ENCODE measurements at places on chromosomes 5 and 9.

DNA sequence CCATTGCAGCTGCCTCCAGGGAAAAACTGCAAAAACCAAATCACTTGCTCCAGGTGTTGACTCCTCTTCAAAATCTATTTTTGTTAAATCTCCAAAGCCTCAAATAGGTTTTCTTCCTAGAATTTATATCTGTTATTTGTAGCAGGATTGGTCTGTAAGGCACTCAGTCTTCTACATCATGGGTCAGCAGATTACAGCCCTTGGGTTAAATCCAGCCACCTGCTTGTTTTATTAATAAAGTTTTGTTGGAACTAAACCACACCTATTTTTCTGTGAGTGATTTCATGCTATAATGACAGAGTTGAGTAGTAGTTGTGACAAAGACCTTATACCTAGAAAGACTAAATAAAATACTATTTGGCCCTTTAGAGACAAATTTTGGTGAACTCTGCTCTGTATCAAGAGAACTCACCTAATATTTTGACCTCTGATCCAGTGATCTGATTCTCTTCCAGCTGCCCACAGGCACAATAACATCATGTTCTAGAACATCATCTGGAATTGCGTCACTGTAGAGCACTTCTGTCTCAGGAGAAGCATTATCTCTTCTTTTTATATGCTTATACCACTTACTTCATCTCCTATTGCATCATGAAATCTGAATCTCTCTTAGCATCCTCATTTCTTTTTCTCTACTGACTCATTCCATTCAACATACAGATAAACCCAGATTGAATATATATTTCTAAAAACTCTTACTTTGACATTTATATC is 130.1 kb downstream of the RPS23 start:
- DNase-seq, result no peak

- DNase-seq, result no peak
These were observed 212.8 kb upstream of the ATP10B start for GRCh38 chr5:161064781-161065180.

GRCh38 chr9:103601287-103601686 is 492.8 kb upstream of the SMC2 start:
- no peak for DNase-seq

DNA sequence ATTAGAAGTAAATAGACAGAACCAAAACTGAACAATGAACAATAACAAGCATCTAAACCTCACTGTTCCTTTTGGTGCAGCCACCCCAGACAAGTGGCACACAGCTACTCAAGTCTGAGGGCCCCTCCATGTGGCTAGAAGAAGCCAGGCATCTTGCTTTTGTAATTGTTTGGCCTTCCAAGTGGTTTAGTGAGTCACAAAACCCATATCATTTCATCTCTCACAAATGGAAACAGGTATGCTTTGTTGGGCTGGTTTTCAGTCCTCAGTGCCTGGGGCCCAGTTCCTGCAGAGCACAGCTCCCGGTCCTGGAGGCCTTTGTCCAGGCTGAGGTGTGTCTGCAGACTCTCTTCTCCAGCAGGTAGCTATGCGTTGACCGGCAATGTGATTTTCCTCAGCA is 16.7 kb downstream of the PRLR start:
- DNase-seq, result no peak

GRCh38 chr9:121369595-121370265 is at the start of gene STOM:
STOM (minus strand) TSS chr9:121370250; CDS start chr9:121370187, 63 bp downstream.
- peak; percentile 57 for DNase-seq

DNA sequence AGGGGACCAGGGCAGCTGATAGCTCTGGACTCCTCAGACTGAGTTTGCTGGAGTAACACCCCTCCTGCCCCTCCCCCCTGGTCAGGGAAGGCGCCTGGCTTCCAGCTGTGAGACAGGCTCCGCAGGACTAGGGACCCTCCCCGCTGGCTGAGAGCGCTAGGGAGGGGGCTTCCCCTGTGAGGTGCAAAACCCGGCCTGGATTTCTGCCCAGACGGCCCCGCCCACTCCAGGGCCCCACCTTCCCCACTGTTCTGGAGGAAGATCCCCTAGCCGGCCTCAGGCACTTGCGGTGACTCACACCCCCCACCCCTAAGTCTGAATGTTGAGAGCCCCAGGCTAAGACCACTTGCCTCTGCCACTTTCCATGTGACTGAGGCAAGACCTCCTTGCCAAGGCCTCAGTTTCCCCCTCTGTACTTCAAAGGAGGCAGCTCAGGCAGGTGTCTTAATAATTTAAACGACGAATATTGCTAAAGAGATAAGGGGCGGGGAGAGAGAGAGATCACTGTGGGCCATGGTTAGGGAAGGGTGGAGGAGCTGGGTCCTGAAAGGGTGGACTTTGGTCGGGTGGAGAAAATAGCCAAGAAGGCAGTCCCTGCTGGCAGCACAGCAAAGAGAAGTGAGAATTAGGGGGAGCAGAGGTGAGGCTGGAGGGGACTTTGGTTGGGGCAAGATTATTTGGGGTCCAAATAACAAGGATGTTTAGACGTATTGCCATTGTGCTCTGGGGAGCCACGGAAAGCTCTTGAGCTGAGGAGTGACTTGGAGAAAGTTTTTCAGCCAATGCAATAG is 1.0 kb upstream of the DAB2IP start:
- peak; percentile 19 for DNase-seq

GRCh38 chr9:75372499-75373268 is 284.4 kb downstream of the OSTF1 start:
- DNase-seq, result no peak

- DNase-seq, result no peak
These were observed 1853.8 kb downstream of the EFNA5 start for GRCh38 chr5:105816961-105817360.

DNA sequence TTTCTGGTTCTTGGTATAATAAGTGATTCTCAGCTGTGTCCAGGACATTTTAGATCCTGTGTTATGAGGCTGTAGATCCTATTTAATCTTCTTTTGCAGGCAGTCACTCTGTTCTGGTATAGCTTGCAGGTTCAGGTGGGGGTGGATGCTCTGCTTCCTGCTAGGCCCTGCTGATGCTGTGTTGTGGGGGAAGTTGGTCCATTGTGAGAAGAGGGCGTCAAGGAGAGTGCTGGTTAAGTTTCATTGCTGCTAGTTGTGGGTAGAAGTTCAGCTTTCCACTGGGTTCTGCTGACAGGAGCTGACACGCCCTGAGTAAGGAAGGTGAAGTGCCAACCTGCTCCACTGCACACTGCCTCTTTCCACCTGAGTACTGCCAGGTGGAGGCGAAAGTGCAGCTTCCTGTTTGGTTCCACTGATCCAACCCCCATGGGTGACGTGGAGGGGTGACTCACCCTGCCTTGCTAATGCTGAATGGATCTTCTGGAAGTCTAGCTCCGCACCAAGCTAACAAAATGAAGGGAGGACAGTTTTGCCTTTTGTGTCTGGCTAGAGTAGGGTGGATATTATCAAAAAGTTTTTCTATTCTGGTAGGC is 16.3 kb downstream of the NMRK1 start:
- DNase-seq, result no peak

DNA sequence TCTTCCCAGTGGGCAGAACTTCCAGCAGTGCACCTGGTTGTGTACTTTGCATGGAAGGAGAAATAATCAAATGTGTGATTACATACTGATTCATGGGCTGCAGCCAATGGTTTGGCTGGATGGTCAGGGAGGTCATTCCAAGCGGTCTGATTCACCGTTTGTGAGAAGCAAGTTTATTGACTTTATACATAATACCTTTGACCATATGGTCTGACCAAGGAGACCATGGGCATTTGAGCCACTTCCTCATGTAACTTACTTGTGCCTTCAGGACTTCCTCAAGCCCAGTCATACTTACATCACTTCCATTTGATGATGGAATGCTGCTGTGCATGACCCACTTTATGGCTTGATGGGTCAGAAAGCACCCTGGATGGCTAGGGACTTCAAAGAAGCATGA is 41.1 kb downstream of the DAP start:
- DNase-seq, result no peak

DNA sequence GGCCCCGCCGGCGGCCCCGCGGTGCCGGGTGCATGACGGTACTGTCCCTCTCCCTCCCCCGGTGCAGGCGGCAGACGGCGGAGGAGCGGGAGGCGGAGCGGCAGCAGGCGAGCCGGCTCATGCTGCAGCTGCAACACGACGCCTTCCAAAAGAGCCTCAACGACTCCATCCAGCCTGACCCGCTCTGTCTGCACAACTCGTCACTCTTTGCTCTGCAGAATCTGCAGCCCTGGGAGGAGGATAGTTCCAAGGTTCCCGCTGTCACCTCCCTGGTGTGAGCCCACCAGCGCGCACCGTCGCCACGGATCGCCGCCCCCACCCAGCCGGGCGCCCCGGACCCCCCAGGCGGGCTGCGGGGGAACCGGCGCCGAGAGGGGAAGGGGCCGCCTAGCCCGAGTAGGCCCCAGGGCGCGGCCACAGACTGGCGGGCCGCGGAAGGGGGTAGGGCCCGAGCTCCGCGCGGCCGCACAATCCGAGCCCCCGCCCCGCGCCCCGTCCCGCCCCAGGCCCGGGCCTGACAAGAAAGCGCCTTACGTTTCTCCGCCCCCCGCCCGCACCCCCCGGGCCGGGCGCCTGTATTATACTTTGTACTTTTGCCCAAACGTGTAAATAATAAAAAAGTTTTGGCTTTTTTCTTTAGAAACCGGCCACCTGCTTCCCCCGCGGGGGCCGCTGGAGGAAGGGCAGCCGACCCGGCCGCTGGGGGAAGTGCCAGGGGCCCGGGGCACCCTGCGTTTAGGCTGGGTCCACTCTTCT is 2.5 kb downstream of the TLX3 start:
- DNase-seq, result no peak

DNA sequence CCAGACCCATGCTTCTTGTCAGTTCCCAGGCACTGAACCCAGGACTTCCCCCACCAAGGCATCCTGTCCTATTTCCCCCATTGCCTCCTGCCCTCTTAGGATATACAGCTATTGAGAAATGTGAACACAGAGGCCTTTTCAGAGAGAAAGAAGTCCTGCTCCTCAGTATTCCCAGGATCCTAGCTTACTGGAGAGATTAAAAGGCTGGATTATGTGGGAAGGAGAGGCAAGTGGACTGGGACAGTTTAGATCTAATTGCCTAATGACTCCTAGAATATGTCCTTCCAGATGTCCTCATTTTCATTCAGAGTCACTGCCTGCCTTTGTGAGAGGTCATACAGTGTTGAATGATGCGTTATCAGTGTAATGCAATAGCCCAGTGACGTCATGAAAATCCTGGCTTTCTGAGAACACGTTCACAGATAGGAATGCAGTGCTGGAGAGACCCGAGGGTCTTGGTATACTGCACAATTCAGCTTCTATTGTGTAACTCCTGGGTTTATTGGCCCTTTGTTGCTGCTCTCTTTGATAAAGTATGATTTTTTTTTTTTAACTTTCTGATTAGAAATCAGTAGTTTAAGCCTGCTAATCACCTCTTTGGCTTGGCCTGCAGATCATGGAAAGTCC is 26.2 kb downstream of the WWC1 start:
- DNase-seq, result no peak

DNA sequence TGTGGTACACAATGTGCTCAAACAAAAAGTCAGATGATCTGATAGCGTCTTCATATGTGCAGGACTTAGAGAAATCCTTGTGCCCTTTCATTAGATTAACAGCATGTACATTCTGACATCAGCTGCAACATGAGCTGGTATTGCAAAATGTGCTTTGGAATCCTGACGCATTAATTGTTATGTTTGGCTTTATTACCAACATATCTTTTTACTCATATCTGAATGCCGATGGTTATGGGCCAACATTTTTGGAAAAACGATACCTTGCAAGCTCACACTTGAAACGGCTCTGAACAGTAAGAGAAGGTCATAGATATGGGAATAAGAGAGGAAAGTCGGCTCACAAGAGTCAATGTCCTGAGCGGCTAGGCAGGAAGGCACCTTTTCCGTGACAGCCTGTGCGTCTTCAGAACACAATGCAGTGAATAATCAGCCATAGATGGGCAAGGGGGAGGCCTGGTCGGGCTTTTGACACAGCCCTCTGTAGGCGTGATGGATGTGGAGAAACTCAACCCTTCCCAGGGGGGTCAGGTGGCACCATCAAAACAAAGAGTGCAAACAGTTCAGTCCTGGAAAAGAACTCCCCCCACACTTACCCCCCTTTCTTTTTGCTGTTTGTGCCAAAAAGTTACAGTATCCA is 36.4 kb upstream of the GAS1 start:
- no peak for DNase-seq

- DNase-seq, result no peak
These were observed 15.9 kb upstream of the RNF38 start for GRCh38 chr9:36415822-36416525.

DNA sequence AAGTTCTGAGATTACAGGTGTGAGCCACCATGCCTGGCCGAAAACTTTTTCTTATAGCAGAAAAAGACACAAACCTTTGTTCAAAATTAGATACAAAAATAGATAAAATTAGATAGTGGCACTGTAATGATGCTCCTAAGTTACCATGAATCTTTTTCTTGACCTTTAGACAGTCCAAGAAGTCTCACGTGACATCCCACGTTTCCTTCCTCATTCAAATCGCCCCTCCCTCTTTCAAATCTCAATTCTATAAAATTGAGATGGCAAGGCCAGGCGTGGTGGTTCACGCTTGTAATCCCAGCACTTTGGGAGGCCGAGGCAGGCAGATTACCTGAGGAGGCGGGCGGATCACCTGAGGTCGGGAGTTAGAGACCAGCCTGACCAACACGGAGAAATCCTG is 7.7 kb upstream of the ZCCHC10 start:
- DNase-seq, result no peak

GRCh38 chr5:23482642-23483041 is 24.8 kb upstream of the PRDM9 start:
- no peak for DNase-seq

DNA sequence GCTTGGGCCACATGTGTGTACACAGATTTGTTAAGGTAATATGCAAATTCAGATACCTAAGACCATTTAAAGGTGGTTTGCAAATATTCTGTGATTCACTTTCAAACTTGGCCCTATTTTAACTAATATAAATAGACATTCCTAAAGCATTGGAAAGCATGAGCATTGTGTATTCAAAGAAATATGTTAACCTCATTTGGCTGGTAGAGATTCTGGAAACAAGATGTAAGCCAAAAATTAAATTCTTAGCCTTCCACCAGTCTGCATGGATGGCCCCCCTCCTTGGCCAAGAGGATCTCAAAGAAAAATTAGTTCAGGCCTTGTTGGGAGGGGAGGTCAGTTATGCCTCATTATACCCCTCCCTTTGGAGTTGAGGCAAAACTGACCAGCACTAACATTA is 38.7 kb upstream of the C6 start:
- no peak for DNase-seq

DNA sequence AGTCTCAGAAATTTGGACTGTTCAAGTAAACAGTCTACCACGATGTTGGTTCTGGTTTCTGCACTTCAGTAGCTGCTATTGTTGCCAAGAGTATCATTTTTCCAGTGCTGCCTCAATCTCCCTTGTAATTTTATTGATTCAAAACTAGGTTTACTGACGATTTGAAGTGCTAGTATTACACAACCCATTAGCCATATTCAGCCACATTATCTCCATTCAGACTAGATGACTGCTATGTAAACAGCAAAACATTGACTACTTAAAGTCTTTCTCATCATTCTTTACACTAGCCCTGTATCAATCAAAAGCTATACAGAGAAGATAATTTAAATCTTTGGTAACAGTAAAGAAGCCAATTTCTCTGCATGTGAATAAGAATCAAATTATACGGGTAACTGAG is 102.0 kb upstream of the TSLP start:
- DNase-seq, result no peak
